ENCODE measurements at places on chromosomes 6 and 20. TPM values are rescaled to one million over a fixed set of nuclear protein-coding genes. Genes with fewer than 3 reads are reported as not detected.

Gene METTL24
- not detected for total RNA-seq

Gene IL17A
- total RNA-seq = not detected

Gene RPP21
- 75.7 TPM for total RNA-seq

Gene BPI
- total RNA-seq = not detected
